ENCODE measurements at places on chromosomes 3 and 15. TPM values are rescaled to one million over a fixed set of nuclear protein-coding genes. Genes with fewer than 3 reads are reported as not detected.

Gene PLXND1
- total RNA-seq = 213 TPM

Gene LTK
- total RNA-seq = 1.7 TPM

Gene SYNPR
- total RNA-seq = not detected

Gene LDHAL6B
- total RNA-seq = not detected

Gene HIGD2B
- total RNA-seq = not detected

Gene GOLGA6D
- total RNA-seq = not detected

Gene UROC1
- 0.35 TPM for total RNA-seq

Gene CYP8B1
- total RNA-seq = 0.35 TPM

Gene BBX
- total RNA-seq = 87.7 TPM
